Progenitor cell of endocrine pancreas (in vitro differentiated cells): ENCODE measurements at places on chromosomes 3 and 15. TPM values are rescaled to one million over a fixed set of nuclear protein-coding genes. Genes with fewer than 3 reads are reported as not detected.

The IL20RB gene
- 0.62 and 1.7 TPM in 2 replicates for total RNA-seq

The CIDEC gene
- total RNA-seq, result not detected in 2 replicates

DNA sequence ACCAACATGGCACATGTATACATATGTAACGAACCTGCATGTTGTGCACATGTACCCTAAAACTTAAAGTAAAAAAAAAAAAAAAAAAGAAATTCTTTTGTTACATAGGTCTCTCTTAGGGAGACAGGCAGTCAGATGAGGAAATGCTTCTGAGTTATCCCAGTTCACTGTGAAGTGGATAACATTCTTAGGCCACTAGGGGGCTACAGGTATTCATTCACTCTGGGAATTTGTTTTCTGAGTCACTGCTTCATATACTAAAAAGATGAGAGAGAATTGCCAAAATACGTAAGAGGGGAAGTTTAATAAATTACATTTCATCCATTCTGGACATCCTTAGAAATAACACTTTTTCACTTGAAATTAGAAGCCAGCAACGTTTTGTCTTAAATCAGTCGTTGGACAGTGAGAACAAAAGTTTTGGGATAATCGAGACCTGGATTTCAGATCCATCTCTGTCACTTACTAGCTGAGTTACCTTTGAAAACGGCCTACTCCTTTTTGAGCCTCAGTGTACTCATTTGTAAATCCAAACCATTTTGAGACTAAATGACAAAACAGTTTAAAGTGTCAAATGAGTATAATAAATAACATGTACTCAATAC lies 738.4 kb upstream of the ALCAM start:
- H3K36me3 ChIP-seq, result no peaks in the 10 kb centered on the region
- H3K4me1 ChIP-seq, result no peaks in the 10 kb centered on the region
- no peak for DNase-seq
- no peak overlapping the region for H3K4me3 ChIP-seq
- no peaks in the 10 kb centered on the region for H3K27me3 ChIP-seq

The GCSAM gene
- not detected in 2 replicates for total RNA-seq

The ALAS1 gene
- total RNA-seq, result 29.5 and 32.2 TPM in 2 replicates

The GPR171 gene
- total RNA-seq, result not detected in 2 replicates

GRCh38 chr3:112005091-112005672 lies 6.5 kb downstream of the TAGLN3 start:
- no peaks in the 10 kb centered on the region for H3K36me3 ChIP-seq
- H3K27me3 ChIP-seq, result peaks cover 22% of the 10 kb centered on the region
- peaks cover 20% of the 10 kb centered on the region for H3K4me1 ChIP-seq
- H3K27ac ChIP-seq, result peak overlapping the region; percentile 30
- H3K4me3 ChIP-seq, result no peak overlapping the region

The ELL3 gene
- 2.1 and 3.8 TPM in 2 replicates for total RNA-seq

- no peak overlapping the region for H3K4me3 ChIP-seq
- no peak overlapping the region for H3K27ac ChIP-seq
- no peaks in the 10 kb centered on the region for H3K36me3 ChIP-seq
- no peak for DNase-seq
- peaks cover 31% of the 10 kb centered on the region for H3K4me1 ChIP-seq
- H3K27me3 ChIP-seq, result peaks cover 10% of the 10 kb centered on the region
These were observed 483.6 kb downstream of the GBE1 start for GRCh38 chr3:81277853-81278252.

The TGM5 gene
- total RNA-seq, result not detected in 2 replicates

DNA sequence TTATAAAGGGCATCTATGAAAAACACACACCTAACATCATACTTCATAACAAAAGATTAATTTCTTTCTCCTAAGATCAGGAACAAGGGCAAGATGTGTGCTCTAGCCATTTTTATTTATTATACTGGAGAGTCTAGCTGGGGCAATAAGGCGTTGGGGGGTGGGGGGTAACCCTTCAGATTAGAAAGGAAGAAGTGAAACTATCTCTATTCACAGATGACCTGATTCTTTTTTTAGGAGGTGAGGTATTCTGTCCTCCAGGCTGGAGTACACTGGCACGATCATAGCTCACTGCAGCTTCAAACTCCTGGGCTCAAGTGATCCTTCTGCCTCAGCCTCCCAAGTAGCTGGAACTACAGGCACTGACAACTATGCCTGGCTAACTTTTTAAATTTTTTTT lies 89.5 kb upstream of the MANF start:
- H3K4me1 ChIP-seq, result no peaks in the 10 kb centered on the region
- peaks cover 10% of the 10 kb centered on the region for H3K36me3 ChIP-seq
- H3K27me3 ChIP-seq, result no peaks in the 10 kb centered on the region
- no peak overlapping the region for H3K4me3 ChIP-seq
- DNase-seq, result no peak
